ENCODE measurements at places on chromosomes 1 and 21.
A peak's percentile ranks its signal among the peaks of the same experiment; 100 is the strongest.

DNA sequence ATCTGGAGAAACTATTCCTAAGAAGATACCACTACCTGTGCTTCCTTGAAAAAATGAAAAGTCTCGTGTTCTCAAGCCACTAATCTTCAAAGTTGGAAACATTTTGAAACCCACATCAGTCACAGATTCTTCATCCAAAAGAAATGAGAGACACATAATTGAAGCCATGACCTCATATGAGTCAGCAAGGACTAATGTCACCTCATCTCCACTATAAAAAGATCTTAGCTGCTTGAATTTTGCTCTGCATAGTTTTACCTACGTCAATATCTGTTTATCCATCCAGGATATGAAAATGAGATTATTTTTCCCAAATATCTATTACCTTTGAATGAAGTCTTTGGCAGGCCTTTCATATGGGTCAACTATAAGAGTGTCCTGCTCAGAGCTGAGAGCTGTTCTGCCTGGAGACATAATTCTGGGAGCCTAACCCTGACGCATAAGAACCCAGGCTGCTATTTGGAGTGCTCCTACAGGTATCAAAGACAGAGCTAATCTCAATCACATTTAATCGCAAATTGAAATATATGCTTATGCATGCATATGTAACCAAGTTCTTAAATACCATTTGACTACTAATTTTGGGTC is 312.5 kb upstream of the PKN2 start:
- DNase-seq, result no peak

DNA sequence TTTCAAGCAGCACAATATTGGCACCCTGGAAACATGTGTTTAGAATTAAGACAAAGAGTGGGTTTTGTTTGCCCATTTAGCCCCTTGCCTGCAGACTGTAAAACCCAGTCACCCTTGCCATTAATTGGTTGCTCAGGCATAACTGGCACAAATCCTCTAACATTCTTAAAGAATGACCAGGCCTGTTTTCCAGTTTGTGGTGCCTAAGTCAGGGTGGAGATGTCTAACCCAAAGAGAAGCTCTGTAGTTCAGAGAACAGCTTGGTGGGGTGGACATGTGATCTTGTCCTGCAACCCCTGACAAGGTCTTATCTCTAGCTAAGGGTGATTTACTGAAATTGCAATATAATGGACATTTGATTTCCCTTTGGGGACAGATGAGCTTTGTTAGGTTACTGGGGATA is 8.8 kb upstream of the ANGPTL7 start:
- DNase-seq, result no peak

DNA sequence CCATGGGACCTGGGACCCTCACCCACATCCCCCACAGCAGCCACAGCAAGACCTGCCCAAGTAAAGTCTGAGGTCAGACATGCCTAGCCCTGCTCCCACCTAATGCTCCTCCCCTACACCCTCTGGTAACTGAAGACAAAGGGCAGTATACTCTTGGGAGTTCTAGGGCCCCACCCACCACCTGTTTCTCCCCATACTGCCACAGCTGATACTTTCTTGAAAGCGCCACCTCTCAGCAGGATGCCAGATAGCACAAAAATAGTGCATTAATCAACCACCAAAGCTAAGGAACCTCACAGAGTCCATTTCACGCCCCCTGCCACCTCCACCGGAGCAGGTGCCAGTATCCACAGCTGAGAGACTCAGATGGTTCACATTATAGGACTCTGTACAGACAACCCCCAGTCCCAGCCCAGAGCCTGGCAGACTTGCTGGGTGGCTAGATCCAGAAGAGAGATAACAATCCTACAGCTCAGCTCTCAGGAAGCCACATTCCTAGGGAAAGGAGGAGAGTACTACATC is 238.1 kb downstream of the LRRC40 start:
- no peak for DNase-seq

- no peak for DNase-seq
These were observed 152.0 kb downstream of the KAZN start for GRCh38 chr1:14750490-14750889.

GRCh38 chr1:110130113-110130591 is 17.9 kb downstream of the UBL4B start:
- no peak for DNase-seq

GRCh38 chr1:117826540-117827078 is 102.8 kb downstream of the GDAP2 start:
- no peak for DNase-seq

DNA sequence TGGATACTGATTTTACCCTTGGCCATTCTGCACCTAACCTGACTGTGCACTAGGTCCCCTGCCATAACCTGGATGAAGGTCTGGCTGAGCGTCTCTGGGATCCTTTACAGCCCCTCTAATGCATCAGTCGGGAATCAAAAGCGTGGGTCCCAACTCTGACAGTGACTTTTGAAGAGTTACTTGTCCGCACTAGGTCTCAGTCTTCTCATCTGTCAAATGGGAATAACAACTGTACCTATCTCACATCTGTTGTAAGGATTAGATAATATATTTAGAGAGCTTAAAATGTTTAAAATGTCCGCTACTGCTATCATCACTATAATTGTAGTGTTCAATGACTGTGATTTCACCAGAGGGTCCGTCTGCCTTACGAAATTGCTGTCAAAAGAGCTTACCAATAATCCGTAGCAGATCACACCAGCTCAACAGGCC is 746 bp downstream of the TADA1 start:
- no peak for DNase-seq

DNA sequence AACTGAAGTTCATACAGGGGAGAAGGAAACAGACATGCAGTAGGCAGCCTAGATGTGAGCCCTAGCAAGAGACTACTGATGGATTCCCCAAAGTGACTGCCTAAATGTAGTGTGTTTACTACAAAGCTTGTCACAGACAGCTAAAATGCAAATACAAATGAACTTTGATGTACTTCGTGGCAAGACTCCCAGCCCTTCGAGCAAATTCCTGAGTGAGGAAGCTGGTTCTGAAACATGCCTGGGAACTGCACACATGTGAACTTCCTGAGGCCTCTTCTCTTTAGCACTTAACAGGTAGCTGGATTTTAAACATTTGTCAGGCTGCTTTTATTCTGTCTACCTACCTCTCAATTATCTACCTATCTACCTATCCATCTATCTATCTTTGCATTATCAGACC is 6.7 kb upstream of the IRF2BP2 start:
- no peak for DNase-seq

DNA sequence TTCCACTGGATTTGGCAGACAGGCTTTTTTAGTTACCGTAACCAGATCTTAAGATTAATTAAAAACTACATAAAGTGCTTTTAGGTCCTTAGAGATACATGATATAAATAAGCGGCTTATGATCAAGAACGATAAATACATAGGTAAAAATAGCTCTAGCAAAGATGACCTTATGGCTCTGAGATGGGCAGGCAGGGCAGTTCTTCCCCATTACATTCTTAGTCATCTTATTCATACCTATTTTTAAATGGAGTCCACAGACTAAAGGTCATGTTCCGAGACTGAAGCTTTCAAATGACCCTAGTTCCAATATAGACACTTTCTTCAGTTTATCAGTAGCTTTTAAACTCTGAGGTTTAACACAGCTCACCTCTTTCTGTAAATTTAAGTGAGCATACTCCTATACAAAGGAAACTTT is 4.3 kb downstream of the MCL1 start:
- DNase-seq, result no peak

DNA sequence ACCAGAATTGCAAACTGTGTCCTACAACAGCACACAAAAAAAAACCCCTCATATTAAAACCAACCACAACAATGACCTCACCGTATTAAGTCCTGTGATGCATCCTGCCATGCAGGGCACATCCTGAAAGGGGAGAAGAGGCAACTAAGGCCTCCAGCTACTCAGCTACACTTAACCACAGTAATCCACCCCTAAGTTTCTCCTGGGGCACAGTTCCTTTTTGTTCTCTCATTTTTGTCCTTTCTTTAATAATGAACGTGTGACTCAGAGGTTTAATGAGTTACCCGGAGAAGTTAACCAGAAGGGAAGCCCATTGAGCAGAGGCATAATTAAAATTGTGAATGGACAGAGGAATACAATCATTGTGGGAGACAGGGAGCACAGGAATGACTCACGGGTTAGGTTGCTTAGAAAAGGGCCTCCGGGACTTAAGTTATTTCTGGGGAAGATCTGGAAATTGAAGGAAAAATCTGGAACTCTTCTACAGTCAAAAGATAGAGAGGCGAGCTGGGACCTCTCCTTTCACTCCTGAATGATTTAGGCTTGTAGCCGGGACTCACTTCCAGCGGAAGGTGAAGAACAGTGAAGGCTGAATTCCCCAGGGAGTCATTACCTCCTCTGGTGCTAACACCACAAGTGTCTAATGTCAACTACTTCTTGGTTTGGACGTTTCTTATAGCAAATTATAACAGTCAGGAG is 36.9 kb upstream of the HIVEP3 start:
- no peak for DNase-seq

GRCh38 chr1:111961016-111961415 is 28.5 kb downstream of the KCND3 start:
- no peak for DNase-seq

DNA sequence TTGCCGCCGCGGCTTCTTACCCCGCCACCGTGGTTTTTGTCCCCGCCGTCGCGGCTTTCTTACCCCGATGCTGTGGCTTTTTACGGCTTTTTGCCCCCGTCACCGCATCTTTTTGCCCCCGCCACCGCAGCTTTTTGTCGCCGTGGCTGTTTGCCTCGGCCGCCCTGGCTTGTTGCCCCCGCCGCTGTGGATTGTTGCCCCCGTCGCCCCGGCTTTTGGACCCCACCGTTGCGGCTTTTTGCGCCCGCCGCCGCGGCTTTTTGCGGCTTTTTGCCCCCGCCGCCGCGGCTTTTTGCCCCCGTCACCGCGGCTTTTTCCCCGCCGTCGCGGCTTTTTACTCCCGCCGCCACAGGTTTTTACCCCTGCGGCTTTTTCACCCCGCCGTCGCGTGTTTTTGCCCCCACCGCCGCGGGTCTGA is 3934.3 kb downstream of the SRGAP2C start:
- no peak for DNase-seq

- no peak for DNase-seq
These were observed 4.4 kb downstream of the MIER1 start for GRCh38 chr1:66929146-66929688.

DNA sequence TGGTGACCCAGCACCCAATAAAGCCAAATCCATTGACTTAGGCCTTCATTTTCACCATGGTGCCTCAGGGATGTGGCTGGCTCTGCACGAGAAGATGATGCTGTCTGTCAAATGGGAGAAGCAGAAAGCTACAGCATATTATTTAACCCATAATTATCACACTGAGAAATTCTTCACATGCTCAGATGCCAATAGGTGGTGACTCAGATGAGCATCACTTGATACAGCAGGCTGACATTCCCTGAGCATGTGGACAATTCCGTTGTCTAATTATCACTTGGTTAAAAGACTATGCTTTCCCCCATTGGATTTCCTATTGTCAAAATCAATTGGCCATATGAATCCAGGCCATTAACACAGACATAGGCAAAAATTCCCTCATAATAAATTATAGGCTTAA is 44.0 kb upstream of the HSD3B1 start:
- DNase-seq, result no peak

- DNase-seq, result no peak
These were observed 14.2 kb downstream of the WDR4 start for GRCh38 chr21:42864815-42865775.

DNA sequence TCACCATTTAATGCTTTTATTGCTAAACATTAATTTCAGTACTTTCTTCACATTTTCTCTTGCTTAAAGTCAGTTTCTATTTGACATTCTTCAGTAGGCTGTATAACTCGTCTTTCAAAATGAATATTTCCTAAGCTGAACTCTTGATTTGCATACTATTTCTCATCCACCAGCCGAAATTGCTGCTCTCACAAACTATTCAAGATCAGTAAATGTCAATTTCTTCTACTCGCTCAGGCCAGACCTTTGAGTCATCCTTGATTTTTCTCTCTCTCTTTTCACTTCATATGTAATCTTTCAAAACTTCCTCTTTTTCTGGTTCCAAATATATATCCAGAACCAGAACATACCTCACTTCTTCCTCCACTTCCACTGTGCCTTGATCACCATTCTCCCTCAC is 990.0 kb downstream of the KCNT2 start:
- DNase-seq, result no peak

DNA sequence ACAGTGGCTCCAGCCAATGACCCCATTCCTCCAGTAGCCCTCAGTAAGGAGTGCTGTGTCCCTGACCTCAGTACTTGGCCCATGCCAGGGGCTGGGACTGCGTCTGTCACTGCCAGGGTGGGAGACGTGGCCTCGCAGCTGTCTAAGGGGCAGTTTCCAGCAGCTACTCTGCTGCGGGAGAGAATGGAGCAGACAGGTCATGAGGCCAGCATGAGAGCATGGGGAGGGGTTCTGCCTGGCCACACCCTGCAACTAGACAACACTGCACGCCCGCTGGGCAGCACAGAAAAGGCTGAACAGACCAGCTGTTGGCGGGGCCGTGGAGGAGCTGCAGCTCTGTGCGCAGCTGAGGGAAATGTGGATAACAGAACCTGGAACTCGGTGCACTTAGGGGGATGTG is 91.6 kb upstream of the COL6A1 start:
- DNase-seq, result no peak

DNA sequence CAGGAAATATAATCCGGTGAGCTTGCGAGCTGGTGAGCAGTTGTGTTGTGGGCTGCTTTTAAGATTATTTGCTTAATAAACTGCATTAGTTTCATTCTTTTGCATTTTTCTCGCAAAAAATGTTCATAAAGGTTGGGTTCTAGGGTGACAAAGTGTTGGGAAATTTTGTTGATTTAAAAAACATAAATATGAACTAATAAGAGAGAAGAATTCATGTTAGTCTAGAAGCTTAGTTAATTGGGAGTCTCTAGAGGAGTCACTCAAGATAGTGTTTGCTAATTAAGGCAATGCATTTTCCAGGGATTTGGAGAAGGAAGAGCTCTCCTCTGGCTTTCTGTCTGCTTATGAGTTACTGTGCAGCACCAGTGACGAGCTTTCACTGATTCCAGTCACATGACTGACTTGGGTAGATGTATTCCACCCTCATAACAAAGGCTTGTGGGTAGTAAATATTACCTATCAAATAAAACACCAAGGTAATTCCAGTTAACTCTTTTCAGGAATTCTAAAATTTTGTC is 417.0 kb downstream of the PTBP2 start:
- DNase-seq, result no peak

DNA sequence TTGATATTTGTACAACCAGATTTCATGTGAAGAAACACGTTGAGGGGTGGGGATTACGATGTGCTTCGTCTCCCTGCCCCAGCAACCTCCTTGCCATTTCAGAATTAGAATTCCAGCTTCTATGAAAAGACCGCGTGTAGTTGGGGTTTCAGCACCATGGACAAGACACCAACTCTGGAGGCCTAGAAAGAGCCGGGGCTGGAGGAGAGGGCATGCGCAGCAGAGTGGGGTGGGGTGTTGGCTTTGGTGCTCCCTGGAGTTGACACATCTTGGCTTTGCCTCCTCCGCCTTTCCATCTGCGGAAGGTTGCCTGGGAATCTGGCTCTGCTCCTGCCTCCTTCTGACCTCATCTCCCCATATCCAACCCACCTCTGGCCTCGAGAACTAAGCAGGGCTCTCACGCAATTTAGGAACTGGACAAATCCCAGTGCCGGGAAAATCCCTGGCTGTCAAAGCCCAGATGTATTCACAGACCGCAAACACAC is 11.8 kb downstream of the HTR6 start:
- DNase-seq, result no peak

- DNase-seq, result peak; percentile 71
These were observed at the start of gene C1orf21 for GRCh38 chr1:184386312-184387068. C1orf21 (plus strand) TSS chr1:184387029; CDS start chr1:184477510, 90,481 bp downstream.

Data from activated naive CD4-positive, alpha-beta T cell treated with anti-CD3 and anti-CD28 coated beads, Interleukin-2, amount 50 U/mL, for 16 hours (primary cell).